ENCODE measurements at places on chromosomes 11 and 22.

GRCh38 chr11:69912911-69913451 lies 93.8 kb upstream of the FGF3 start:
- DNase-seq, result peak; percentile 55

GRCh38 chr22:25125693-25126357 lies 73.8 kb upstream of the CRYBB3 start:
- DNase-seq, result no peak

DNA sequence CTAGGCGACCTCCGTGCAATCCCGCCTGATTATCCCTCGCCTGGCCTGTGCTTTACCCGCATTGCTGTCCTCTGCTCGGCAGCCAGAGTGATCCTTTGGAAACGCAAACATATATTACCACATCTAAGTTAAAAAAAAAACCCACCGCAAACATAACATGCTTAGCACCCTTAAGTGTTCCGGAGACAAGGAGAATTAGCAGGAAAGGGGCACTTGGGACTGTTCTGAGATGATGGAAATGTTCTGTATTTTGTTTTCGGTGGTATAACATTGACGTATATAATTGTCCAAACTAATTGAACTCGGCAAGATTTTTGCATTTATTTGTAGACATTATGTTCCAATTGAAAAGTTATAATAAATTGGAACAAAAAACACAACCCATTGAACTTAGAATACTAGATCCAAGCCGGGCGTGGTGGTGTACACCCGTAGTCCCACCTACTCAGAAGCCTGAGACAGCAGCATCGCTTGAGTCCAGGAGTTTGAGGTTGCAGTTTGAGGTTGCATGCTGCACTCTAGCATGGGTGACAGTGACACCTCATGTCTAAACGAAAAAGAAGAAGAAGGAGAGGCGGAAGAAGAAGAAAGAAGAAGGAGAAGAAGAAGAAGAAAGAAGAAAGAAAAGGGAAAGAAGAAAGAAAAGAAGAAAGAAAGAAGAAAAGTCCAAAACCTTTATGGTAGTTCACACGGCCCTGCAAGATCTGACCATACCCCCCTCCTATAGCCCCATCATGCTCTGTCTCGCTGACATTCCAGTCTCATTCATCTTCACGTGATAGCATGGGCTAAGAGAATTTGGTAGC lies 604 bp upstream of the POLR3H start:
- DNase-seq, result no peak

DNA sequence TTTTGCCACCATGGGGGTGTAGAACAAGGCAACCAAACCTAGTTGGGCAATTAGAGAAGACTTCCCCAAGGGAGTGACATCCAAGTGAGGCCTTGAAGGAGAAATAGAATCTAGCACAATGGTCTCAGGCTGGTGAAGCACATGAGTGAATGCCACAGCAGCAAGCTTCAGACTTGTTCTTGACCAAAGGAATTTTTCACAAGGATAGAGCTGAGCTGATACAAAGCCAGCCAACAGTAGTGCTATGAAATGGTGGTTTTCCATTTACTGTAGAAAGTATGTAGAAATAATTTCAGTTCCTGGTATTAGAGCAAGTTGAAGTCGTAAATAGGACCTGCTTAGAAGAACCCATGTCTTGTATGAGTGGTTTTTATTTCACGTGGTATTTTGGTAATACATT lies 148.3 kb upstream of the RASSF10 start:
- no peak for DNase-seq

DNA sequence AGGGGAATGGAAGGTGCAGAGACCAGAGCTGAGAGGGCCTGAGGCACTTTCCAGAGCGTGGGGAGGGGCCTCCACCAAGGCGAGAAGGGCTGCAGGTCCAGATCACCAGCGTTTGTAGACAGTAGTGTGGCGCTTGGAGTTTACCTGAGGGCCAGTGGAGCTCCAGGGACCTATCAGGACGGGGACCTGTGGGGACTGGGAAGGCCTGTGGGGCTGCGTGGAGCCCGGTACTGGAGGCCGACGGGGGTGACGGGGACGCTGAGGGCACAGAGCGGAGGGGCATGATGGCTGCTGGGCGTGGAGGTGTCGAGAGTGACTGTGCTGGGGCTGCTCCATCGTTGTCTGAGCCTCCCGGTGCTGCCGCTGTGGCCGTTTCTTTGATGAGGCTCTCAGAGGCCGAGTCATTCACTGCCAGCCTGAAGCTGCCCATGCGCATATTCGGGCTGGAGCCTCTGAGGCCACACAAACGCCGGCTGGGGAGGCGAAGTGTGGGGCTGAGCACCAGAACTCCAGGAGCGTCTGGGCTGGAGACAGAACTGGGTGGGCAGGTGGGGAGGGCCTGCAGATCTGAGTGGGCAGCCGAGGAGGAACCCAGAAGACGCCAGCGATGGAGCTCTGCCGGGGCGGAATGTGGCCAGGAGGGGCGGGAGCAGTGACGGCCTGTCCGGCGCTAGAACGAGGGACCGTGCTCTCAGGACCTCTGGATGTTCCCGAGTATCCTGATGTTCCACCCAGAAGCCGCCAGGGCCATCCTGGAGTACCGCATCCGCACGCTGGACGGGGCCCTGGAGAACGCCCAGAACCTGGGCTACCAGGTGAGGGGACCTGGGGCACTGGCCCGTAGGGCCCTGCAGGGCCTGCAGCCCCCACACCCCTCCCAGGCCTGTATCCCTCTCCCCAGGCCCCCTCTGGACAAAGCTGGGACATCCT lies 2.6 kb downstream of the PGGHG start:
- peak; percentile 76 for DNase-seq

DNA sequence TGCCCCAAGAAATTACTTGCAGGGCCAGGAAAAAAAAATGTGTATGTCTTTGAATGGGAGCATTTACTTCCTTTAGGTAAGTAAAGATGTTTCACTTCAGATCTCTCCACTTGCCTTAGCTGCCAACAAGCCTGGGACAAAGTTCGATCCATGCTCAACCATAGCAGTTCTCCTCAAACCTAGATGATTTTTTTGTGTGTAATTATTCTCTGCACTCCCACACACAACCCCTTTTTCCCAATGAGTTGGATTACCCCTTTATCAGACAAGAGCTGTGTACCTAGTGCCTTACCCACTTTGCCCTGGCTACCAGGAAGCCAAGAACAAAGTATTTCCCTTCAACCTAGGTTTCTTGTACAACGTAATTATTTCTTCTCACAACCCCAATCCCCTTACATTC lies 35.6 kb downstream of the TPBGL start:
- DNase-seq, result no peak

DNA sequence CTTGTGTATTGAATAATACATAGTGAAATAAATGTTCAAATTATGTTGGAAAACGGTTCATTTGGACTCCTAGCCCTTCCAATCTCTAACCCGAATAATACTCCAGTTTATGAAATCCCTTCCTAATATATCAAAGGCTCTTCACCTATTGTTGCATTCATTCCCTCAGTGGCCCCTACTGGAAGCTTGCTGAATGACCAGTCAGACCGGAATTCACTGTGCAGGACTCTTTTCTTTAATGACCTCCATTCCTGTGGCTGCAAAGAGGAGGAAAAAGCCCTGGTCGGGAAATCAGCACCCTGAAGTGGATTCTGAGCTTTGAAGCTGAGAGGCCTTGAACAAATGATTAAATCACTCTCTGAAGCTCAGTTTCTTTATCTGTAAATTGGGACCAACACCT lies 19.1 kb upstream of the RCN1 start:
- DNase-seq, result no peak

DNA sequence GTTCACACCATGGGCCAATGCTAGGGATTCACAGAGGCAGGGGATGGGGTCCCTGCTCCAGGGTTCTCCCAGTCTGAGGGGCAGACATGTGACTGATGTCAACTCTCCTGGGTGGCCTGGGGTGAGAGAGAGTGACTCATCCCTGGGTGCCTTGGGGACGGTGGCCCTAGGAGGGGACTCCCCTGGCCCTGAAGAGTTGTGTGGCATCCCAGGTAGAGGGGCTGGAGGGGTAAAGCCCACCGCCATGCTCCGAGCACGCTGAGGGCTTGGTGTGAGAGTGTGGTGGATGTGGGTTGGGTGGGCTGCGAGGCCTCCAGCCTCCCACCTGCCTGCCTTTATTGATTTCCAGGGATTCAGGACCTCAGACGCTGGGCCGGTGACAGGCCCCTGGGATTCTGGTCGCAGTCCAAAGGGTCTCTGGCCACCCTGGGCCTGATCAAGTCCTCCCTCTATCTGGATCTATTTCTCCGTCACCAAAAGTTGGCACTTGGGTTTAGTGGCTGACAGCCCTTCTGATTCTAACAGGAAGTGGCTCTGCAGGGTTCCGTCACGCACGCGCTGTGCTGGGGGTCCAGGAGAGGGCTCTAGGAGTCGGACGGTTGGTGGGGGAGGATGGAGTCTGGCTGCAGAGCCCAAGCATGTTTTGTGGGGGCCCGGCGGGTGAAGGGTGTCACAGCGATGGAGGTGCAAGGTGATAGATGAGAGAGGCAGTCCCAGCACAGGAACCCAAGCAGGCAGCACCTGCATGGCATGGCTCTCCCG lies 27.3 kb upstream of the WNT7B start:
- peak; percentile 85 for DNase-seq

DNA sequence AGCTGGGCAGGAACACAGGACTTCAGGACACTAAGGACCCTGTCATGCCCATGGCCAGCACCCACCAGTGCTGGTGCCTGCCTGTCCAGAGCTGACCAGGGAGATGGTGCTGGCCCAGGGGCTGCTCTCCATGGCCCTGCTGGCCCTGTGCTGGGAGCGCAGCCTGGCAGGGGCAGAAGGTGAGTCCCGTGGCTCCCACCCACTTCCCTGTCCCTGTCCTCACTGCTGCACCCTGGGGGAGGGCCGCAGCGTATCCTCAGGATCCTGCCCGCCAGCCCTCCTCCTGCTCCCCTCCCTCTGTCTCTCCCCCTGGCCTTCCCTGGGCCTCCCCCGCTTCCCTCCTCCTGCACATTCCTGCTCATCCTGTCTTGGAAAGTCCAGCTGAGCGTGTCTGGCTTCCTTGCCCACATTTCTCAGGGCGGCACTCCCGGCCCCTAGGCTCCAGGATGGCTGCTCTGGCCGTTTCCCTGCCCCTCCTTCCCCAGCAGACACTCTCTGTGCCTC lies 8.7 kb downstream of the CSF2RB start:
- peak; percentile 76 for DNase-seq

DNA sequence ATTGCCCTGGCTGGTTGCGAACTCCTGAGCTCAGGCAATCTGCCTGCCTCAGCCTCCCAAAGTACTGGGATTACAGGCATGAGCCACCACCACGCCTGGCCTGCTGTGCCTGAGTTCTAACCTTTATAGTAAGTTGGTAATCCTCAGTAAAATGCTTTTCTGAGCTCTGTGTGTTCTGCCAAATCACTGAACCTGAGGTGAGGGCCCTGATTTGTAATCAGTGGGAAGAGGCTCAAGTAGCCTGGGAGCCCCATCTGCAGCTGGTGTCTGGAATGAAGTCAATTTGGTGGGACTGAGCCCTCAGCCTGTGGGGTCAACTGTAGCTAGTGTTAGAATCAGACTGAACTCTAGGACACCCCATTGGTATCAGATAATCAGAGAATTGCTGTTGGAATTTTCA lies 72.6 kb upstream of the PARVG start:
- DNase-seq, result no peak

DNA sequence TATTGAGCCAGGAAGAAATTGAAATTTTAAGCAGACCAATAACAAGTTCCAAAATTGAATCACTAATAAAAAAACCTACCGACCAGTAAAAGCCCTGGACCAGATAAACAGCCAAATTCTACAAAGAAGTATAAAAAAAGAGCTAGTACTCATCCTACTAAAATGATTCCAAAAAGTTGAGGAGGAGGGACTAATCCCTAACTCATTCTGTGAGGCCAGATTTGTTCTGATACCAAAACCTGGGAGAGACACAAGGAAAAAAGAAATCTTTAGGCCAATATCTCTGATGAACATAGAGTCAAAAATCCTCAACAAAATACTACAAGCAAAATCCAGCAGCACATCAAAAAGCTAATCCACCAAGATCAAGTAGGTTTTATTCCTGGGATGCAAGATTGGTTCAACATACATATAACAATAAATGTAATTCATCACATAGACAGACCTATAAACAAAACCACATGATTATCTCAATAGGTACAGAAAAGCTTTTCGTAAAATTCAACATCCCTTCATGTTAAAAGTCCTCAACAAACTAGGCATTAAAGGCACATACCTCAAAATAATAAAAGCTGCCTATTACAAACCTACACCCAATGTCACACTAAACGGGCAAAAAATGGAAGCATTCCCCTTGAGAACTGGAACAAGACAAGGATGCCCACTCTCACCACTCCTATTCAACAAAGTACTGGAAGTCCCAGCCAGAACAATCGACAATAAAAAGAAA lies 13.1 kb downstream of the OR52A5 start:
- no peak for DNase-seq

DNA sequence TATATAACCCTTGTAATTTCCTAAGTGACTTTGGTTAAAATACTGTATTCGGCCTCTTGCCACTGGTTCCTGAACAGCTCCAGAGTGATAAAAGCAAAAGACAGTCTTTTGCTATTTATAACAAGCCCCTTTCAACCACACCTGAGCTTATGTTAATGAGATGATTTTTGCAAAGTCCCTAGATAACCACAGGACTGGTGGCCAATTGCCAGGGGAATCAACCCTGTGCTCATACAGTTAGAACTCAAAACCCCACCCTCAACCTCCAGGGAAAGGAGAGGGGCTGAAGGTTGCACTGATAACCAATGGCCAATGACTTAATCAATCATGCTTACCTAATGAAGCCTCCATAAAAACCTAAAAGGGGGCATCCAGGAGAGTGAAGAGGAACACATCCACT lies 77.9 kb downstream of the SIK3 start:
- DNase-seq, result no peak

DNA sequence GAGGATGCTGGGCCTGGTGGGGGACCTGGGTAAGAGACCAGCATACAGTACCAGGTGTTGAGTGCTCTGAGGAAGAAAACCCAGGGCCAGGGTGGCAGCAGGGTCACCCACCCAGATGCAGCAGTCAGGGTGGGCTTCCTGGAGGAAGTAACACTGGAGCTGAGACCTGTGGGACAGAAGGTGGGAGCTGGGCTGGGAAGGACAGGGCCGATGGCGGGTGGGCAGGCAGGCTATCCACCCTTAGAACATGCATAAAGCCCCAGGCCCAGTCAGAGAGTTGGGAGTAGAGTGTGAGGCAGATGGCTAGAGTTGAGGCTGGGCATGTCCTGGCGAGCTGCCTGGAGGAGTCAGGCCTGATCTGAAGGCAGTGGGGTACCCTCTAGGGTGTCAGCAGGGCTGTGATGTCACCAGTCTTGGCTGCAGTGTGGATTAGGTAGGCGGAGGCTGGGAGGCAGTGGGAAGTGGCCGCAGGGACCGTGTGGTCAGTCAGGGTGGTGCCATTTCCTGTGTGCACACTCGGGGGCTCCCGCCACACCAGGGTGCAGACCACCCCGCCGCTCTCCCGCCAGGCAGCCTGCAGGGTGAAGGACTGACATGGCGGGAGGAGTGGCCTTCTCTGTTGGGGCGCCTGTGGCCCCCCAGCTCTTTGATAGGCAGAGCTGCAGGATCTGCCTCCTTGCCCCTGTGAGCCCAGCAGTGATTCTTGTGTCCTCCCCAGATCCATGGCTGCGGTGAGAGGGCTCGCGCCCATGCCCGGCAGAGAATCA lies 35.3 kb downstream of the IGHMBP2 start:
- peak; percentile 41 for DNase-seq
